ENCODE measurements at places on chromosomes 1 and 21. TPM values are rescaled to one million over a fixed set of nuclear protein-coding genes. Genes with fewer than 3 reads are reported as not detected.

DNA sequence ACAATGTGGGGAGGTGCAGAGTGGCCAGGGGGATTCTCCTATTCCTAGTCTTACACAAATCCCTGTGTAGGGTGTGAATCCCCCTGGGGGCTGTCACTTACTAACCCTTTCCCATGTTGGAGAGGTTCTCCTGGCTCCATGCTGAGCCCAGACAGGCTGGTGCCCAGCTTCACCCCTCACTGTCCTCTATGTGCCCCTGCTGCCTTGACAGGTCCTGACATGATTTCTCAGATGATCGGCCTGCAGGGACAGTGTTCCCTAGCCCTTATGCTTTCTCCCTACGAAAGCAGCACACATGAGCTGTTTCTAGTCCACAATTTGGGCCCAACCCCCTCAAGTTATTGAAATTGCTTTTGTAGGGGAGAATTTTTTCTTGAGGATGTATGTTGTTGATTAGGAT lies 68.9 kb upstream of the FAM78B start:
- no peak overlapping the region for H3K4me3 ChIP-seq
- H3K27ac ChIP-seq: no peak overlapping the region
- DNase-seq: no peak
- H3K4me1 ChIP-seq: no peaks in the 10 kb centered on the region
- H3K36me3 ChIP-seq: no peaks in the 10 kb centered on the region
- no peaks in the 10 kb centered on the region for H3K27me3 ChIP-seq

TEDDM1 gene
- total RNA-seq: not detected

DNA sequence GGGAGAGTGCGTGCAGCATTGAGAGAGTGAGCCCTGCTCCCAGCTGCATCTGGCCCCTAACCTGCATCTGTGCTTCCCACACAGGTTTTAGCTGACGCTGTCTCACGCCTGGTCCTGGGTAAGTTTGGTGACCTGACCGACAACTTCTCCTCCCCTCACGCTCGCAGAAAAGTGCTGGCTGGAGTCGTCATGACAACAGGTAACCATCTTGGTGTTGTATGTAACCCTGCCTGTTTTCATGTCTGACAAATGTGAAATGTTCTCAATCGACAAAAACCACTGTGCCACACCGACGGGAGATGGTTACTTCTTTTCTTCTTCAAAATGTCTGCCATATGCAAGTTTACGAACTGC lies 105.8 kb downstream of the ADARB1 start:
- no peaks in the 10 kb centered on the region for H3K27me3 ChIP-seq
- no peak overlapping the region for H3K27ac ChIP-seq
- no peaks in the 10 kb centered on the region for H3K4me1 ChIP-seq
- no peak for DNase-seq

KIAA0319L gene
- total RNA-seq: 74.0 TPM

- no peaks in the 10 kb centered on the region for H3K36me3 ChIP-seq
- peaks cover 11% of the 10 kb centered on the region for H3K4me1 ChIP-seq
- H3K4me3 ChIP-seq: no peak overlapping the region
- H3K27me3 ChIP-seq: no peaks in the 10 kb centered on the region
- no peak overlapping the region for H3K27ac ChIP-seq
Observed at GRCh38 chr1:119083479-119083878, 57.0 kb downstream of the WARS2 start.

DNA sequence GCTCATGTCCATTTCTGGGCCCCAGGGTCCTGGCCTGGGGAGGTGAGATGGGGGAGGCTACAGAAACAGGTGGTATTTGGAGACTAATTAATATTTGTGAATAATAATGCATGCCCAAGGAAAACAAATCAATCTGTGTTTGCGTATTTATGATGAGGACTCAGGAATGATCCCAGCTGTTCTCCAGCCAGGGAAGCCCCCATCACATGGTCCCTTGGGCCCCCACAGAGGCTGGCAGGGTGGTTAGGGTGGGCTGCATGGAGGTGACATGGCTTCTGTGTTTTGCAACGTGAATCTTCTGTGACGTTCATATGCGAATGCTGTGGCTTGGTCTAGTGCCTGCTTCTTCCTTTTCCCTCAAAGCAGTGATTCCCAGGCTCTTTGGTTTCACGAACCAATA lies 10.5 kb downstream of the PTPRF start:
- DNase-seq: no peak
- peaks cover 14% of the 10 kb centered on the region for H3K4me1 ChIP-seq
- H3K27ac ChIP-seq: no peak overlapping the region
- H3K4me3 ChIP-seq: no peak overlapping the region
- H3K36me3 ChIP-seq: 0 out of 2 replicates have a peak, but pooled peaks cover 3% of the 10 kb centered on the region

TMEM54 gene
- 13.6 TPM for total RNA-seq

GRCh38 chr1:183070923-183071618 lies 47.9 kb downstream of the LAMC1 start:
- no peak overlapping the region for H3K27ac ChIP-seq
- H3K27me3 ChIP-seq: no peaks in the 10 kb centered on the region
- no peak overlapping the region for H3K4me3 ChIP-seq

- no peak overlapping the region for H3K27ac ChIP-seq
- no peak for DNase-seq
- no peaks in the 10 kb centered on the region for H3K27me3 ChIP-seq
- H3K4me3 ChIP-seq: no peak overlapping the region
- H3K36me3 ChIP-seq: no peaks in the 10 kb centered on the region
- H3K4me1 ChIP-seq: no peaks in the 10 kb centered on the region
Observed at GRCh38 chr1:106651028-106651762, 405.3 kb upstream of the PRMT6 start.

DNA sequence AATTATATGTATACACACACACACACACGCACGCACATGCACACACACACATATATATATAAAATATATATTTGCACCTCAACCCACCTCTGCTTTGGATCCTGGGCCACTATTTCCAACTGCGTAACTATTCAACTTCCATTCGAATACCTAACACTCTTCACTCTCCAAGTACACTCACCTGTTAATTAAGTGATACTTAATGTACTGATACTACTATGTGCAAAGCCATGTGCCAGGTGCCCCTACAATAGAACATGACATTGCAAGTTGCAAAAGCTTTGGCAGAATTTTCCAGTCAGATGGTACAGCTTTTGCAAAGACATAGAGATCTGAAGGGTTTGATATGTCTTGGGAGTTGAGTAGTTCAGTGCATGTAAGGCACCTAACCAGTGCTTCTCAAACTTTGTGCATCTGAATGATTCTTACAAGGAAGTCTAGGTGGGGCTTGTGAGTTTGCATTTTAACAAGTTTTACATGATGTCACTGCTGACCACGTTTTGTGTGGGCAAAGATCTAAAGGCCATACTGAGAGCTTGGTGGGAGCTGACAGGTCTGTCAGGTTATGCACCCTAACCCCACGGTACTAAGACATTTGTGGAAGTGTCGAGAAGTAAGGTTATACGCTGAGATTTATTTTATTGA lies 7.2 kb downstream of the CXADR start:
- peaks cover 78% of the 10 kb centered on the region for H3K4me1 ChIP-seq
- H3K27me3 ChIP-seq: no peaks in the 10 kb centered on the region
- no peak overlapping the region for H3K4me3 ChIP-seq
- no peak overlapping the region for H3K27ac ChIP-seq

DNA sequence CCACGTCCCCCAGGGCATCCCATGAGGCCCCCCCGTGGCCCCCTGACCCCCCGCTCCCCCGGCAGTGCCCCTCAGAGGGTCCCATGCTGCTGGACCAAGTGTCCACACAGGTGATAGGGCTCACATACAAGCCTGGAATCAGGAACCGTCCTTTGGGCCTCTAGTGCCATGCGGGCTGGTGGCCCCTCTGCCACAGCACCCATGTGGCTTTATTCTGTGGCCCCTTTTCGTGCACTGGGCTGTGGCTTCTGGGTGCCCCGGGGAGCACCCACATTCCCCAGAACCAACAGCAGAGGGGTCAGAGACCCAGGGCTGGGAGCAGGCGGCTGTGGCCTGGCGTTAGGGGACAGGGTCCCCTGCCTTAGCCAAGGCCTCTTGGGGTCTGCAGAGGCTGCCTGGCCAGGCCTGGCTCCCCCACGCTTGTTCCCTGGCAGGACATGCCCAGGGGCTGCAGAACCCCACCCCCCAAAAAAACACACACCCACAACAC lies 31.7 kb downstream of the SLC19A1 start:
- H3K27ac ChIP-seq: no peak overlapping the region
- no peaks in the 10 kb centered on the region for H3K36me3 ChIP-seq
- no peaks in the 10 kb centered on the region for H3K4me1 ChIP-seq

NCAM2 gene
- 0.83 TPM for total RNA-seq

DMBX1 gene
- not detected for total RNA-seq

DNA sequence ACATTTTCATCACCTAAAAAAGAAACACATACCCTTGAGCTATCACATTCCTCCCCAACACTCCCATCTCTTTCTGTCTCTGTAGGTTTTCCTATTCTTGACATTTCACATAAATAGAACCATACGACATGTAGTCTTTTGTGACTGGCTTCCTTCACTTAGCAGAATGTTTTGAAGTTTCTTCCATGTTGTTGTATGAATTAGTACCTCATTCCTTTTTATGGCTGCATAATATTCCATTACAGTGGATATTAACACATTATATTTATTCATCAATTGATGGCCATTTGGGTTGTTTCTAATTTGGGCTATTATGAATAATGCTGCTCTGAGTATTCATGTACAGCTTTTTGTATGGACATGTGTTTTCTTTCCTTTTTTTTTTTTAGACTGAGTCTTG lies 11.8 kb downstream of the WDTC1 start:
- H3K4me1 ChIP-seq: no peaks in the 10 kb centered on the region
- H3K36me3 ChIP-seq: no peaks in the 10 kb centered on the region
- no peak overlapping the region for H3K4me3 ChIP-seq
- no peaks in the 10 kb centered on the region for H3K27me3 ChIP-seq
- DNase-seq: no peak
- no peak overlapping the region for H3K27ac ChIP-seq

PDPN gene
- total RNA-seq: 67.3 TPM

DNA sequence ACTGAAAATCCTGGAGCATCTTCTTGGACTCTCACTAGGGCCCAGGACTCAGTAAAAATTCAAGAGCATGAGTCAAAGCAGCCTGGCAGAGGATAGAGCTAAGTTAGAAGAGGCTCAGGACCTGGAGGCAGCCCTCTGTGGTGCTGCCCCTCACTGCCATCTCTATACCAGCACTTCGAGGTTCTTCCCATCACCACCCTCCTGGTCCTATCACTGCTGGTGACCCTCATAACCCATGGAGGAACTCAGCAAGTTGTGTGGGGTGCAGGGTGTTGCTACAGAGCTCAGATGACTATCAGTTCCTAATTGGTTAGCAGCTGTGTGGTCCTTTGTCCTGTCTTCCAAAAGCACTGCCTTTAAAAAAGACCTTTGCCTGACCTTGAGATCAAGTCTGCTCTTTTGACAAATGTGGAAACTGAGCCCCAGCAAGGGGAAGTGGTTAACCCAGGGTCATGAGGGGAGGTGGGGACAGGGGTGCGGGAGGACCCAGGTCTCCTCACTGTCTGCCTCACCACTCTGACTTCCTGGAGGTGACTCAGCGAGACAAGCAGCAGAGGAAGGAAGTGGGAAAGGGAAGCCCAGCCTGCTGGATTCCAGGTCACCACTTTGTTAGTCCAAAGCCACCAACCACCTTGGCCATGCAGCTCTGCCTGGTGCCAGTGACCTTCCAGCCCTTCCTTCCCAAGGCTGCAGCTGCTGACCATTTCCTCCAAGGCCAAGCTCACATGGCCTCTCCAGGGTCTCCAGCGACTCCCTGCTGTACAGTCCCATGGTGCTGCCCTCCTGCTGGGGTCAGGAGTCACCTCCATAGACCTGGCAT lies 199.4 kb upstream of the EDN2 start:
- DNase-seq: no peak
- H3K36me3 ChIP-seq: no peaks in the 10 kb centered on the region
- H3K27me3 ChIP-seq: no peaks in the 10 kb centered on the region
- H3K4me1 ChIP-seq: no peaks in the 10 kb centered on the region
- no peak overlapping the region for H3K4me3 ChIP-seq
- no peak overlapping the region for H3K27ac ChIP-seq

- no peak for DNase-seq
- no peaks in the 10 kb centered on the region for H3K27me3 ChIP-seq
- no peak overlapping the region for H3K4me3 ChIP-seq
- no peak overlapping the region for H3K27ac ChIP-seq
Observed at GRCh38 chr1:245690156-245690690, 535.4 kb downstream of the KIF26B start.

DNA sequence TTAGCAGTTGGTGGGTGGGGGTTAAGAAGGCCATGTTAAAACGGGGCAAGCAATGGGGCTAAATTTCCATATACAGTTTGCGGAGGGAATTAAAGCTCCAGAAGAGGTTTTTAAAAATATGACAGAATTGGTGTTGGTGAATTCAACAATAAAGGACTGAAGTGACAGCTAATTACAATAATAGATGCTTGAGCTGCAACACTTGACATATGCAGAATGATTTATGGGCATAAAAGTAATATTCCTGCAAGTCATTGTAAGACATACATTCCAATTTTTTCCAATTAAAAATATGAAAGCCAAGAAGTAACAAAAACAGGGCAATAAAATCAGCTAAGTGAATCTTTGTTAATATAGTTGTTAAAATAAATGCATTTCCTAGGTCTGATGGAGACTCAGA lies 202.2 kb upstream of the MAP1LC3C start:
- H3K36me3 ChIP-seq: no peaks in the 10 kb centered on the region
- peaks cover 21% of the 10 kb centered on the region for H3K4me1 ChIP-seq
- H3K27ac ChIP-seq: no peak overlapping the region
- no peak overlapping the region for H3K4me3 ChIP-seq
- H3K27me3 ChIP-seq: no peaks in the 10 kb centered on the region
- no peak for DNase-seq

TNFAIP8L2 gene
- total RNA-seq: not detected

GRCh38 chr1:177511036-177511435 lies 340.3 kb downstream of the BRINP2 start:
- H3K4me3 ChIP-seq: no peak overlapping the region
- no peak overlapping the region for H3K27ac ChIP-seq
- no peaks in the 10 kb centered on the region for H3K36me3 ChIP-seq
- H3K4me1 ChIP-seq: no peaks in the 10 kb centered on the region

DNA sequence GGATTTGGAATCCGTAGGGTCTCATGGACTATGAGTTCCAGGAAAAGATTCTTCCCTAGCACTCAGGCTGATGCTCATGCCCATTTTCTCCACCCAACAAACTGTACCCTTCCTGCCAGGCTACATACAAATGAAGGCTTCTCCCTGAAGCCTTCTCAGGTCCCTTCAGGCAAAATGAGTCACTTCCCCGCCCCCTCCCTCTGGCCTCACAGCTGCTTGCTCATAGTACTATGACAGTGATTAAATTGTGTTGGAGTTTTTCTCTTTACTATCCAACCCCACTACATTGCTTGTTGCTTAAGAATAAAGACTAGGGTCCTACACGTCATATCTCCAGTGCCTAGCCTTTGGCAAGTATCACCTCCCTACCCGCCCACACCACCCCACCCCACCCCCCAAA lies 207.6 kb upstream of the NFIA start:
- DNase-seq: no peak
- H3K4me3 ChIP-seq: no peak overlapping the region
- no peak overlapping the region for H3K27ac ChIP-seq

GRCh38 chr1:154404984-154405746 lies at the start of gene IL6R:
Gene IL6R, plus strand, starts transcription at chr1:154405343. Its CDS starts 287 bp downstream, at chr1:154405630.
- DNase-seq: peak; percentile 91
- no peaks in the 10 kb centered on the region for H3K36me3 ChIP-seq
- H3K27me3 ChIP-seq: peaks cover 42% of the 10 kb centered on the region
- H3K4me3 ChIP-seq: peak within 1 kb of the TSS; percentile 70
- no peak within 1 kb of the TSS for H3K27ac ChIP-seq
